Tibial nerve (tissue), 4 donors: ENCODE measurements at places on chromosomes 16 and 17.

GRCh38 chr17:19986941-19987861 is 9.6 kb upstream of the AKAP10 start:
- no peaks in the 10 kb centered on the region for H3K4me1 ChIP-seq
- H3K27ac ChIP-seq, result no peak overlapping the region
- no peaks in the 10 kb centered on the region for H3K36me3 ChIP-seq
- no peak overlapping the region for H3K4me3 ChIP-seq

DNA sequence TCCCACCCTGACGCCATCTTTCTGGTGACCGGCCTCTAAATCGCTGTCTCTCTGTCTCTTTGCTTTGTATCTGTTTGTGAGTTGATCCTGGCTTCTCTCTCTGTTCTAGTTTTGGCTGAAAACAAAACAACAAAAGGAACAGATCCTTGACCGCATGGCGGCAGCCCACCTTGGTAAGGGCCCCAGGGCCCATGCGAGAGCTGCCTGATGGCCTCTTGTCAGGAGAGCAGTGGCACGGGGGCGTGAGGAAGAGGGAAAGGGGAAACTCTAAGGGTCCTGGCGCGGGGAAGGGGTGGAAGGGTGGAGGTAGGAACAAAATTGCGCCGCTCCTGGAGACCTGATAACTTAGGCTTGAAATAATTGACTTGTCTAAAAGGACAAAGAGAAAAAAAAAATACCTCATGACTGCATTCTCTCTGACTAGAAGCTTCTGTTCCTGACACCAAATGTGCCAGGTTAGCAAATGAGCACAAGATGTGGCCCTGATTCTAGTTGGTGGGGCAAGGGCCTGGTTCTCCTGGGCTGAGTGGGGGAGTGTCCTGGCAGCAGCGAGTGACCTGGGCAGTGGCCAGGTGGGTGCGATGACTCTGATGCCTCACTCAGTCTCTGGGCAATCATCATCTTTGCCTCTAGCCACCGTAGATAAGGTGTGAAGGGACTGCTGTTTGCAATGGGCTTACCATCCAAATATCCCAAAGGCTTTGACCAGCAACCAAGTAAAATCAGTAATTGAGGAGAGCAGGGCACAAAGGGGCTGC is 66.0 kb downstream of the YPEL2 start:
- no peaks in the 10 kb centered on the region for H3K27me3 ChIP-seq
- peaks cover 72% of the 10 kb centered on the region for H3K36me3 ChIP-seq
- H3K27ac ChIP-seq, result no peak overlapping the region
- peaks cover 35% of the 10 kb centered on the region for H3K4me1 ChIP-seq

GRCh38 chr16:87324411-87325275 is 7.5 kb upstream of the C16orf95 start:
- no peak for DNase-seq
- no peaks in the 10 kb centered on the region for H3K27me3 ChIP-seq
- H3K4me3 ChIP-seq, result no peak overlapping the region

- H3K27ac ChIP-seq, result no peak overlapping the region
- DNase-seq, result no peak
- H3K27me3 ChIP-seq, result no peaks in the 10 kb centered on the region
- H3K4me3 ChIP-seq, result no peak overlapping the region
Measured at GRCh38 chr17:19442731-19443130, 31.7 kb downstream of the RNF112 start.

DNA sequence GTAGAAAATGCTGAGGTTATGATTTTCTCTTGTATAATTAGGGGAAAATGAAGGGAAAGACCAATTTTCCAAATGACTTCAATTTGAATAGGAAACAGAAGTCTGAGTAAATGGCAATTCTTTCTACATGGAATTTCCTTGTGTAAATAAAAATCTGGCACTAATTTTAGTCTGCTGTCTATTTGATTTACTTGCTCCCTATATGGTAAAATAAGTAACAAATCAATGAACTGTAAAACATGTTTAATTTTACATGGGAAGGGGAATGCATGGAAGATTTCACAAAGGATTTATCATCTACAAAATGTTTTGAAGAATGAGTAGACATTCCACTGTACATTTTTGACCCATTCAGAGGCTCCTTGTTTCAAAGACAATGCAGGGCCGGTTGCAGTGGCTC is 811.6 kb upstream of the GOT2 start:
- no peaks in the 10 kb centered on the region for H3K4me1 ChIP-seq
- H3K27me3 ChIP-seq, result no peaks in the 10 kb centered on the region
- DNase-seq, result no peak
- no peaks in the 10 kb centered on the region for H3K36me3 ChIP-seq

GRCh38 chr17:3213001-3213400 is 5.5 kb downstream of the OR1A1 start:
- no peak for DNase-seq
- H3K36me3 ChIP-seq, result no peaks in the 10 kb centered on the region
- H3K4me3 ChIP-seq, result no peak overlapping the region
- no peaks in the 10 kb centered on the region for H3K27me3 ChIP-seq
- H3K4me1 ChIP-seq, result no peaks in the 10 kb centered on the region
- H3K27ac ChIP-seq, result no peak overlapping the region

DNA sequence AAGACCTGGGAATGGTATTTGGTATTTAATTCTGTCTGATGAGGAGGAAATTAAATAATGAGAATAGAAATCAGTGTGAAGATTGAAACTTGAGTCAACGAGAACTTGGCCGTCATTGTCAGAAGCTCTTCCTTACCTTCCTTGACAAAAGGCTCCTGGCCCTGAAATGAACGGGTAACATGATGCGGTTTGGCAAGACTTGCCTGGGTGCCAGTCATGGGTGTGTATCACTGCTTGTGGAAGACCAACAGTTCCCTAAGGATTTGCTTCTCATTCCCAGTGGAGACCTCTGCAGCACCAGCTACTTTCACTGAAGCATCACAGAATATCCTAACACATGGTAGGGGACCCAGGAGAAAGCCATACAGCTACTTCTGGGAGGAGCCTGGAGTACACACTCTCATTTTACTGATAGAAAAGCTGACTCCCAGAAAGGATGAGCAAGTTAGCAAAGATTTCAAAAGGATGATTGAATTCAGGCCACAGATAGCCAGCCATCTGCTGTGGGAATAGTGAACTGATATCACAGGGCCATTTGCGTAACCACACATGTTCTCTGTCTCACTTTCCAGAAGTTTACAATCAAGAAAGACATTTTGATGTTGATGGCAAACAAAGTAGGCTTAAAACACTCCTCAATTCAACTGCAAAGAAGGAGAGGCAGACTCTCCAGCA is 258.1 kb upstream of the SALL1 start:
- DNase-seq, result no peak
- H3K27ac ChIP-seq, result no peak overlapping the region

DNA sequence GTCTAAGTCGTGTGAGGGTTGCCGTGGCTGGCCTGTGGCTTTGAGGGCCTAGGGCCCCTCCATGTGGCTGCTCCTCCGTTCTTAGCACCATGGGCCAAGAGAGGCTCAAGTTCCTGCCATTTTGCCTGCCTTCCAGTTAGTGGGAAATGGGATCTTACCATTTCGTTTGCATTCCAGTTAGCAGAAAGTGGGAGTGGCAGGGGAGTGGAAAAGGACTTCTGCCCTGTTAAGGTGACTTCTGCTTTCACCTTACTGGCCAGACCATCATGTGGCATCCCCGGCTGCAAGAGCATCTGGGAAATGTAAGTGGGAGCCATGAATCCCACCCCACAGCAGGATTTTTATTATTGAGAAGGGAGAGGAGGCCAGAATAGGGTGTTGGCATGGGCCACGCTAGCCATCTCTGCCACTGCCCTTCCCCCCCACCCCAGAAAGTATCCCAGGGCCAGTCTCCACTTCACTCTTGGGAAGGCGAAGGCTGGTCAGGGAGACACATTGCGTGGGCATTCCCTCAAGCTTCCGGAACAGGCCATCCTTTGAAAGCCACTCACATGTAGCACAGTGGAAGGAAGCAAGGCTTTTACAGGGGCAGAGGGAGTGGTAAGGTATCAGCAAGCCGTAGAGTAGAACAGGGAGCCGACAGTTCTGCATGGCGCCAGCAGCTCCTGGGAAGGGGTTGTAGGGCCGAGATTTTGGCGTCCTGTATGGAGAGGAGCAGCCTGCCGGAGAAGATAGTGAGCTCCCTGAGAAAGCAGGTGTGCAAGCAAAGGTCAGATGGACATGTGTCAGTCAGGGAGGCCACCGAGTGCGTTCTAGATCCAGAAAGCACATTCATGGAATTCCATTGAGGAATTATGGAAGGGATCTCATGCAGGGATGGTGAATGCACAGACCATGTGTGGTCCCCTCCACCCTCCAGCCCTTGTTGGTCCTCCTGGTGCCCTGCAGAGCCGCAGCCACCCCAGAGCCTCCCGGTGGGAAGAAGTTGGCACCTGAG is 33.4 kb downstream of the CMIP start:
- no peak overlapping the region for H3K4me3 ChIP-seq
- H3K27me3 ChIP-seq, result no peaks in the 10 kb centered on the region
- peaks cover 40% of the 10 kb centered on the region for H3K4me1 ChIP-seq
- no peaks in the 10 kb centered on the region for H3K36me3 ChIP-seq
- no peak overlapping the region for H3K27ac ChIP-seq

GRCh38 chr17:50430821-50431618 is 5.0 kb downstream of the ACSF2 start:
- no peak overlapping the region for H3K27ac ChIP-seq
- no peaks in the 10 kb centered on the region for H3K36me3 ChIP-seq
- peaks cover 25% of the 10 kb centered on the region for H3K4me1 ChIP-seq
- H3K4me3 ChIP-seq, result no peak overlapping the region
- no peaks in the 10 kb centered on the region for H3K27me3 ChIP-seq

DNA sequence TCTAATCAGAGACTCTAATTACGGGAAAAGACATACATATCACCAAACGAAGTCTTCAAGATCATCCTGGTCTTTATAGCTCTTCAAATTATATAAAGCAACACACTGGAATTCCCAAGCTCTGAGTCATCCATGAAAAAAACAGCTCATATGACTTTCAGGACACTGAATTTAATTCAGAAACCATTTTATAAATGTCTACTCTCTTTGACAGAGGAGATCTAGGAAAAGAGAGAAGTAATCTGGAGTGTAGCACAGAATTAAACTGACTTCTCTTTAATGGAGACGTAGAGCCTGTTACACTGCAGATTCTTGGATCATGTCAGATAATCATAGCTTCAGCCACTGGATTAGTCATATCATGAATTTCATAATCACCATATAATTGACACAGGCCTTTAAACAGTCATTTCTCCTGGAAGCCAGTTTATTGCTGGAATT is 86.8 kb upstream of the WSB1 start:
- no peak overlapping the region for H3K27ac ChIP-seq
- H3K4me1 ChIP-seq, result no peaks in the 10 kb centered on the region
- no peak for DNase-seq
- H3K4me3 ChIP-seq, result no peak overlapping the region
- no peaks in the 10 kb centered on the region for H3K27me3 ChIP-seq

- no peaks in the 10 kb centered on the region for H3K36me3 ChIP-seq
- no peaks in the 10 kb centered on the region for H3K27me3 ChIP-seq
- no peak overlapping the region for H3K4me3 ChIP-seq
Measured at GRCh38 chr17:59341922-59342321, 10.5 kb downstream of the YPEL2 start.

DNA sequence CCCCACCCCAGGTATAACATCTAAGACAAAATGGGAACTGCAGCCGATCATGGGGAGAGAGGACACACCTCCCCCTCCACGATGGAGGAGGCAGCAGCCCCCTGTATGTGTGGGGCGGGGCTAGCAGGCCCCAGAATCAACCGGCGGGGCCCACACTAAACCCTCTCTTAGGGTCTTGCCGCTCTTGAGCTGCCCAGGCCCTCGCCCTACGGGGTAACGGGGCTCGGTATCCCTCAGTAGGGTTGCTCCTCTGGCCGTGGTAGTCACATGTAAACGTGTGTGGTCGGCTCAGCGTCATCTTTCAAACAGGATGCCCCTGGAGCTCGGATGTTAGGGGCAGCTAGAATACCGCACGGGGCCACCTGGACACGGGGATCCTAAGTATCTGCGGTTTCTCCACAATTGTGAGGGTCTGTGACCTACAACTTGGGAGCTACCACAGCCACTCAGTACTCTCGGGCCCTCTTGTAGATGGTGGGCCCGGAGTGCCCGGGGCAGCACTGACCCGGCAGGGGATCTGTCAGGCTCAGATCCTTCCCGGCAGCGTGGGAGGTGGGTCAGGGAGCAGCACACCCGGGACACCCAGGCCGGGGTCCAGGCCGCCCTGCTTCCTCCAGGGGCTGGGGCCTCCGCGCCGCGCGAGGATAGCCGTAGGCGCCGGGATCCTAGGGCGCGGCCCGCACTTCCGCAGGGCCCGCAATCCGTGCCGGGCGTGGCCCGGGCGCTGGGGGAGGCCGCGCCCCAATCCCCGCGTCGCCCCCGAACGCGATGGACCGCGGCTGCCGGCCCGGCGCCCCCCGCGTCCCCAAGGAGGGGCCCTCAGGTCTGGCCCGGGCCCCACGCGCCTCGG is 781 bp downstream of the ARHGDIA start:
- peak overlapping the region; percentile 91 for H3K4me3 ChIP-seq
- H3K36me3 ChIP-seq, result no peaks in the 10 kb centered on the region
- no peaks in the 10 kb centered on the region for H3K27me3 ChIP-seq
- no peak for DNase-seq

DNA sequence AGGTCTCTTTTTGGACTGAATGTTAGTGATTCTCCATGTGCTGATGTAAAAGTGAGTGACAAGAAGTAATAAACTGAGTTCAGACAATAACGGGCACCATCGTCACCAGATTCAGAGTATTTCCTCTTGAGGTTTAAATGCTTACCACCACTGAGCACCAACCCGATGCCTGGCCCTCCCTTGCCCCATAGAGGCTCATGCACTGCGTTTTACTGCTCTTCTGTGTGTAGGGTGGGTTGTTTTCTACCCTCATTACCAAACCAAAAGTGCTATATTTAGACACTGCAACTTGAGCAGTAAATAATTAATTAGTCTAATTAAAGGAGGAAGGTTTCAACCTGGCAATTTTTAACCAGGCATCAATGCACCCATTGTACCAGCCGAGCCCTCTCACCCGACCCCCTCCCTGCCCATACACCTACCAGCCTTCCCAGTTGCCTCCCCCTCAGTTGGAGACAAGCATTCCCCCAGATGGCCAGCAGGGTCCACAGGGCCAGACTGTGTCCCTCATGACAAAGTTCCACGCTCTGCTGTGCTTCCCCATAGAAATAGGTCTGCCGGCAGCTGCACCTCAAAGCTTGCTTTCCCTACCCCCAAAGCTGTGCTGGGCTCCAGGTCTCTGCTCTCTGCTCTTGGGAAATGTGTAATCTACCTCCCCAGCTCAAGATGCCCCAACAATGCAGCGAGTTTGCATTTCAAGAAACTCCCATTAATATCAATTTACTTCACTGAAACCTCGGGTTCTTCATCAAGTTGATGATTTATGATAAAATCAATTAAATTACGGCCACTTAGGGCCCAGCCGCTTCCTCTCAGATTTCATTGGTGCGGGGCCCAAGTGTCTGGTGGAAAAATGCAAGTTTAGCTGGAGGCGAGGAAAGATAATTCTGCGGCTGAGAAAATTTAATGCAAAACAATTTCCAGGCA is 16.0 kb downstream of the HOXB4 start:
- H3K4me3 ChIP-seq, result no peak overlapping the region
- peaks cover 20% of the 10 kb centered on the region for H3K4me1 ChIP-seq
- peaks cover 98% of the 10 kb centered on the region for H3K27me3 ChIP-seq
- no peaks in the 10 kb centered on the region for H3K36me3 ChIP-seq
- H3K27ac ChIP-seq, result no peak overlapping the region

GRCh38 chr16:88640039-88640495 is 1.7 kb downstream of the IL17C start:
- no peaks in the 10 kb centered on the region for H3K27me3 ChIP-seq
- H3K36me3 ChIP-seq, result peaks cover 22% of the 10 kb centered on the region
- H3K4me1 ChIP-seq, result no peaks in the 10 kb centered on the region
- no peak overlapping the region for H3K4me3 ChIP-seq

- H3K27ac ChIP-seq, result no peak overlapping the region
- H3K27me3 ChIP-seq, result no peaks in the 10 kb centered on the region
- no peaks in the 10 kb centered on the region for H3K36me3 ChIP-seq
- no peaks in the 10 kb centered on the region for H3K4me1 ChIP-seq
Measured at GRCh38 chr17:13558588-13558987, 43.1 kb downstream of the HS3ST3A1 start.
